ENCODE measurements at places on chromosomes 6 and 20.

- peak; percentile 74 for DNase-seq
Observed at GRCh38 chr6:1554476-1555310, 55.0 kb upstream of the FOXC1 start.

- no peak for DNase-seq
Observed at GRCh38 chr6:106637717-106638341, 8.5 kb downstream of the QRSL1 start.

- DNase-seq, result no peak
Observed at GRCh38 chr20:9789131-9789530, 49.7 kb downstream of the PAK5 start.

DNA sequence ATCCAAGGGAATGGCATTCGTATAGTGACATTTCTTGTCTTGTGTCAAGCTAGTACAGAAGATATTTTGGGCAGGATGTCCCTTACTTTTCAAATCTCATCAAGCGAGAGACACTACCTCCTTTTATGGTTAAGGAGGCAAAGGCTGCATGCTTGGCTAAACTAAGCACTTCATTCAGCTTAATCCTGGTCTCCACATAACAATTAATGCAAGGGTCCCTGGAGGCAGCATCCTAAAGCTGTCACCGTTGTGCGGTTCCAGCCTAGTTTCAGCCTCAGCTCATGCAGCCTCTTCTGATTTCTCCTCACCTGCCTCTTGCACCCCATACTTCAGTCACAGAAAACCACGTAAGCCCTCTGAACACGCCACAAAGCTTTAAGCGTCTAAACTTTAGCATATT is 67.1 kb upstream of the SLC22A23 start:
- DNase-seq, result no peak

DNA sequence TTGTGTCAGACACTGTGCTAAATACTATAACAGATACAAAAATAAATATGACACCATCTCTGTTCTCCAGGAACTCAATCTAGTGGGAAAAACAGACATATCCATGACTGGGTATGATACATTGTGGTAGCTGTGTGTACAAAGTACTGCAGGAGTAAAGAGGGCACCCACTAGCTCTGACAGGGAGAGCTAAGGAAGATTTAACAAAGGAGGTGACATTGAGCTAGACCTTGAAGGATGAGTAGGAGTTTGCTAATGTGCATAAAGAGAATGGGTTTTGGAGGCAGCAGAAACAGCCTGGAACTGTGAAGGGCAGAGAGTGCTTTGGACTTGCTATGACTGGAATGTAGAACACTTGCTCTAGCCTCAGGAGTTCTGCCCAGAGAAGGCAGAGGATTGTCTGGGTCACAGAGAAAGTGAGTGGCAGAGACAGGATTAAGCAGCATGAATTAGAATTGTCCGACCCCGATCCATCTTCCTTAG is 14.4 kb downstream of the MMP24 start:
- DNase-seq, result no peak

DNA sequence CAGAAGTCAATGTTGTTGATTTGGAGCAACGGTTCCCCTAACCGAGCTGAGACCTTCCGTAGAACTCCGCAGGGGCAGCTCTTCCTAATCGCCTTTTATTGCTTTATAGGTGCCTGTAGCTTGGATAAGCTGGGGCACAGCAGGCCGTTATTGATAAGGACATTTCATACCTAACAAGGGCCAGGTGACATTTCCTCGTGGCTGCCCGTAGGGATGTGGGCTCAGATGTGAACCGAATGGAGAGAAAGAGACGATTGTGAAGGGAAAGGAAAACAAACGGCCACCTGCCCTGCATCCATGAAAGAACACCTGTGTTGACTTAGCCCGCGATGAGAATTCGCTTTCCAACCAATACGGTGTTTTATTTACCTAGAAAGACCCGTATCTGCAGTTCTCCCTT is 53.3 kb upstream of the DACT2 start:
- DNase-seq, result no peak

DNA sequence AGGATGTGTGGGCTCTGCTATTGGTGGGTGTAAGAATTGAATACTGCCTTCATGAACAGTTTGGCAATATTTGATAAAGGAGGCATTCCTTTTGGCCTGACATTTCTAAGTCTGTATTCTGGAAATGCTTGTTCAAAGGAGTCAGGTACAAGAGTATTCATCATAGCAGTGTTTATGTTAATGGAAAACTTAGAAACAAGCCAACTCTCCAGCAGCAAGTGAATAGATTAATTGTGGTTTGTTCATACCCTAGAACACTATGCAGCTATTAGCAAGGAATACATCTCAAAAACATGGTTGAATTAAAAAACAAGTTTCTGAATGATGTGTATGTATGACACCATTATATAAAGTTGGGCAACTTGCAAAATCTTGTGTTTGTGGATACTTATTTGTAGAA is 195.8 kb downstream of the ZFAND3 start:
- DNase-seq, result no peak

DNA sequence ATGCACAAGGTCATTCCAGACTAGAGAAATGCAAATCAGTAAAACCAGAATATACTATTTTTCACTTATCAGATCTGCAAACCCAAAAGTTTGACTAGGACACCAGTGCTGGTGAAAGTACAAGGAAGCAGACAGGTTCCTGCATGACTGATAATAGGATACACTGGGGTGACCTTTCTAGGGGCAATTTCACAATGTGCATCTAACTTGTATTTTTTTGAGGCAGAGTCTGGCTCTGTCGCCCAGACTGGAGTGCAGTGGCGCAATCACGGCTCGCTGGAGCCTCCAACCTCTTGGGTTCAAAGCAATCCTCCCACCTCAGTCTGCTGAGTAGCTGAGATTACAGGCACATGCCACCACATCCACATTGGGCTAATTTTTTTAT is 11.4 kb downstream of the COMMD7 start:
- DNase-seq, result no peak

DNA sequence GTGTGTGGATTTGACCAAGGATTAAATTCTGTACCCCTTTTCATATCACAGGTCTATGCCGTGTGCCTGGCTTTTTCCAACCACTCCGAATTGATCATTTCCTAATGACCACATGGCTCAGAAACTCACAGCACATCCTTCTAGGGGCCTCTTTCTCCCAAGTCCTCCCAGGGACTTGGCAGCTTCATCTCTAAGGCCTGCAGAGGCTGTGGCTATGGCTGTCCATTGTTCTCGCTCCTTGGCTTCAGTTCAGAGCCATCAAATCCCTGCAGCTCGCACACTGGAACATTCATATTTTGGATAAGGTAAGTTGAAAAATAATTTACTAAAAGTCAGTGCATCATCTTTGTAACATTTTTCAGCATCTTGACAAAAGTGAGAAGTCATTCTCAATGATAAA is 497.2 kb upstream of the CDH4 start:
- DNase-seq, result no peak

DNA sequence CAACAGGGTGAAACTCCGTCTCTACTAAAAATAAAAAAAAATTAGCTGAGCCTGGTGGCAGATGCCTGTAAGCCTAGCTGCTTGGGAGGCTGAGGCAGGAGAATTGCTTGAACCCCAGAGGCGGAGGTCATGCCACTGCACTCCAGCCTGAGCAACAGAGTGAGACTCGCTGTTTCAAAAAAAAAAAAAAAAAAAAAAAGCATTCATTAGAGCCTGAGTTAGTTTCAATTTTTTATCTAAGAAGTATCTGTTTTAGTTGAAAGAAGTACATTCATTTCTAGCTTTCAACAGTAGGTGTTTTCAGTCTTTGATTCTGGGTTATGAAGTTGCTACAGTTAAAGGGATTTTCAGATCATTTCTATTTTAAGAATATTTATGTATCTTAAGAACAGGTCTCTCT is 42.2 kb downstream of the ZNF292 start:
- DNase-seq, result no peak

GRCh38 chr20:8646033-8646441 is 422.9 kb upstream of the PLCB4 start:
- DNase-seq, result no peak

DNA sequence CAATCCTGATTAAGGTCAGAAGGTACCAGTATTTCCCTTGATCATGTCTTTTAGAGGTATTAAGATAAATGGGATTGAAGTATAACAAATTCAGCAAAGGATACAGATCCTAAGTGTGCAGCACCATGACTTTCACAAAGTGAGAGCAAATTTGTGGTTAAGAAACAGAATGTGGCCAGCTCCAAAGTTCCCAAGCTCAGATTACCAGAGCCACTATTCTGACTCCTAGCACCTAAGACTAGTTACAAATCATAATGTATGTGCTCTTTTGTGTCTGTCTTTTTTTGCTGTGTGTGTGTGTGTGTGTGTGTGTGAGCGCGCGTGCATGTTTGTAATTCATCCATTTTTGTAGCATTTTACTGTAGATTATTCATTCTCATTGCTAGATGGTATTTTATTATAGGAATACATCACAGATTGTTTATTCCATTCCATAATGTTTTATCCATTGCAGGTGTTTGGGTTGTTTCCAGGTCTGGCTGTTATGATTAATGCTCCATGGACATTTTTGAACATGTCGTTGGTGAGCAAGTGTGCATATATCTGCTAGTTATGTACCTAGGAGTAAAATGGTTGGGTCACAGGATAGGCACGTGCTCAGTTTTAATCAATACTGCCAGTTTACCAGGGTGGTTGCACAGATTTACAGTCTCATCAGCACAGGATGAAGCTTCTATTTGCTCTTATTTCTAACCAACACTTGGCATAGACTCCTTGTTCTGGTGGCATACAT is 314.0 kb upstream of the JAG1 start:
- no peak for DNase-seq

- no peak for DNase-seq
Observed at GRCh38 chr6:56347526-56347925, 100.1 kb upstream of the COL21A1 start.

DNA sequence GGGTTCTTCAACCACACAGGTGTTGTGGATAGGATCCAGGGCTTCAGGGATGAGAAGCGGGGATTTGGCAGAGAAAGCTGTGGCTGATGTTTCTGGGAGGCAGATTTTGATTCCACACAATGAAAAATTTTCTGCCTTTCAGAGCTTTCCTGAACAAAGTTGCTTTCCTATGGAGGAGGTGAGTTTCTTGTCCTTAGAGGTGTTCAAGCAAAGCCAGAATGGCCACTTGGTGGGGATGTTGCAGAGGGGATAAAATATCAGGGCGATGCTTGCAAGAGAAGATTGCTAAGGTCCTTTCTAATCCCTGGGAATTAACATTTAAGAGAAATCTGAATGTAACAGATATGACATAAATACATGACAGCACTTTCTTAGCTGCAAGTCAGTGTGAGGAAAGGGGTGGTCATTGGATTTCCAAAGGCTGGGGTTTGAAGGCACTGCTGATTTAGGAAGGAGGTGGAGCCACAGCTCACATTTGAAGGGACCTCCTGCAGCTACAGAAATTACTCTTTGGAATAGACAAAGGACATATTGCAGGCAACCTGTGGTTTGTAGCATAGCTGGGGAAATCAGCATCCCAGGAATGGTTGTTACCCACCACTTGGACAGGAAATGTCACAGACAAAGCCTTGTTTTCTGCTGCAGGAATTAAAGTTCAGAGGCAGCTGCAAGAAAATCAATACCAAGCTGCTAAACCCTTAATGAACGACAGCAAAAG is 271.1 kb upstream of the CHD6 start:
- DNase-seq, result no peak

DNA sequence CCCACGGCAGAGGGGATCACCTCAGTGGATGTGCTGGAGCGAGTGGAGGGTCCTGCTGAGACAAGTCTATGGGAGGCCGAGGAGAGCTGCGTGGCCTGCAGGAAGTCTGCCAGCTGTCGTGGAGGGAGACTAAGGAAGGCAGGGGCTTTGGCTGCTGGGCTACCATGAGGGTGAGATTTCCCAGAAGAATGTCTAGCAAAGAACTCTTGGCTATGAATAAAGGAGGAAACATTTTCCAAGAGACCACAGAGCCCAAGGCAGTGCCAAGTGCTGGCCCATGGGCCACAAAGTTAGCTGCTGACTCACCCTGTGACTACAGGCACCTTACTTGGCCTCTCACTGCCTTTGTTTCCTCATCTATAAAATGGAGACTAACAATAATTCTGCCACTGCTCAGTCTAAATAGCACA is 73.4 kb downstream of the PRDM1 start:
- DNase-seq, result peak; percentile 80

- DNase-seq, result no peak
Observed at GRCh38 chr6:129191235-129191634, 308.3 kb downstream of the LAMA2 start.

DNA sequence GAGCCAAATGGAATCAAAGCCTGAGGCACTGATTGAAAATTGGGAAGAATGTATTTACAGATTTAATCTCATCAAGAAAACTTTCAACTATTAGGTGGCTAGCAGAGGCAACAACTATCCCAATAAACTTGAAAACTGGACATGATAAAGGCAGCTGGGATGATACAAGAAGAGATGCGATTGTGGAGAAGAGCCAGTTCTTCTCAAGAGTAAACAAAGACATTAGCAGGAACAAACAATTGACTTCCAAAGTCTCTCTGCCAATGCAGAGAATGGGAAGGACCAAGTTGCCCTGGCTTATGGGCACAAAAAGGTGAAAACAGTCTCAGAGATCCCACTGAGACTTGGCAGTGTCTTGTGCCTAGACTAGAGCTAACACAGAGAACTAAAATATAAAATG is 132.4 kb downstream of the SOBP start:
- DNase-seq, result no peak

DNA sequence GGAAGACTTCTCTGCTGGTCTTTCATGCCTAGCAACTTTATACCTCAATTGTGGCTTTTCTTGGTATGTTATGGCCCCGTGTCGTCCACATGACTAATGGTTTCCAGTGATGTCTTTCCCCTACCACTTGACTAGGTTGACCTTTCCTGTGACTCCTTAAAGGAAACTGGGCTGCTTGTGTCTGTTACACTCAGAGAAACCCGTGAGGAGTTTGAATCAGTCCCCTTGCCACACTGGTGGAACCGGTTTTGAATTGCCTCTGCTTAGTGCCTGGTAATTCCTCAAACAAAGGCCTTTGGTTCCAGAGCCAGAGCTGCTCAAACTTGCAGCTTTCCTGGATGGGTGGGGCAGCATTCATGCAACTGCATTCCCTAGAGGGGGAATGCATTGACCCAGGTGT is 21.9 kb downstream of the ECT2L start:
- DNase-seq, result peak; percentile 49

- peak; percentile 86 for DNase-seq
Observed at GRCh38 chr6:31729979-31730630, 1.0 kb upstream of the DDAH2 start.

- DNase-seq, result no peak
Observed at GRCh38 chr6:40585223-40585622, 1.9 kb downstream of the LRFN2 start.

GRCh38 chr6:142313284-142313683 is 11.5 kb downstream of the ADGRG6 start:
- DNase-seq, result no peak

DNA sequence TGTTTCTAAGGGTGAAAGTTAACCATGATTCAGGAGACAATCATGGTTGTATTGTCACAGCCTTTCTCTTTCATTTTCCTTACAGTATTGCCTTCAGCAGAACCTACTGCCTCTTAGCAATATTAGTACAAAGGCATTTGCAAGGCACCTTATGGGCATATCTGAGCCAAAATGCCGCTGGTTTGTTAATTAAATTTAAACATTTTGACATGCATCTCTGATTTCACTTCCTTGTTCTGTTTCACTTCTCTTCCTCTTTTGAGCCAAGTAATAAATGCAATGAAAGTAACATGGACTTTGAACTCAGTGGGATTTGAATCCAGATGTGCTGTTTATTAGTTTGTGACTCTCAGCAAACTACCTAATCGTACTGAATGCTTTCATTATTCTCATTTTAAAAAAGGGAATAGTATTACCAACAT is 467.4 kb upstream of the CITED2 start:
- no peak for DNase-seq
